ENCODE measurements at places on chromosomes 2 and 18.

- peak; percentile 45 for DNase-seq
Observed at GRCh38 chr2:11833601-11834000, 87.2 kb downstream of the LPIN1 start.

DNA sequence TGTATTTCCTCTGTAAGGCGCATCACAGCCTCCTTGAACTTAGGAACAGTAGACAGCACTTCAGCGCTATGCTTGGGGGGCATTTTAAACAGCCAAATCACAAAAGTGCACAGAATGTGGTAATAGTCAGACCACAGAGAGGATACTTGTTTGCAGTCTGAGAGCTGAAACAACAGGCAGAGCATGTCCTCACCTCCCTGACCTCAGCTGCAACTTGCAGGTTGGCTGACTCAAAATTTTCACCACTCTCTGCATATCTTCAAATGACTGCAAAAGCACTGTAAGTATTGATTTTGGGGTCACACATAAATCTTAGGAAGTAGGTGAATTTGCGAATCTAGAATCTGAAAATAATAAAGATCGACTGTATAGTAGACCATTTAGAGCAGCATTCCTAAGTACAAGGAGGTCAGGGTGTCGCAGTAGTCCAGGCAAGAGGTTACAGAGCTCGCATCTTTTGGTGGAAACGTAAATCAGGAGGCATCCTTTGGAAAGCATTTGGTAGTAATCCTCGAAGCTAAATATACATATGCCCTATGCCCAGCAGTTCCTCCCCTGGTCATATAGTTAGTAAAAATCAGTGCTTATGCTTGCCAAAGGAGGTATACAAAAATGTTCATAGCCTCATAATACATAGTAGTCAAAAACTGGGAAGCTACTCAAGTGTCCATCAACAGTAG lies 108.2 kb upstream of the MYCN start:
- DNase-seq: no peak

DNA sequence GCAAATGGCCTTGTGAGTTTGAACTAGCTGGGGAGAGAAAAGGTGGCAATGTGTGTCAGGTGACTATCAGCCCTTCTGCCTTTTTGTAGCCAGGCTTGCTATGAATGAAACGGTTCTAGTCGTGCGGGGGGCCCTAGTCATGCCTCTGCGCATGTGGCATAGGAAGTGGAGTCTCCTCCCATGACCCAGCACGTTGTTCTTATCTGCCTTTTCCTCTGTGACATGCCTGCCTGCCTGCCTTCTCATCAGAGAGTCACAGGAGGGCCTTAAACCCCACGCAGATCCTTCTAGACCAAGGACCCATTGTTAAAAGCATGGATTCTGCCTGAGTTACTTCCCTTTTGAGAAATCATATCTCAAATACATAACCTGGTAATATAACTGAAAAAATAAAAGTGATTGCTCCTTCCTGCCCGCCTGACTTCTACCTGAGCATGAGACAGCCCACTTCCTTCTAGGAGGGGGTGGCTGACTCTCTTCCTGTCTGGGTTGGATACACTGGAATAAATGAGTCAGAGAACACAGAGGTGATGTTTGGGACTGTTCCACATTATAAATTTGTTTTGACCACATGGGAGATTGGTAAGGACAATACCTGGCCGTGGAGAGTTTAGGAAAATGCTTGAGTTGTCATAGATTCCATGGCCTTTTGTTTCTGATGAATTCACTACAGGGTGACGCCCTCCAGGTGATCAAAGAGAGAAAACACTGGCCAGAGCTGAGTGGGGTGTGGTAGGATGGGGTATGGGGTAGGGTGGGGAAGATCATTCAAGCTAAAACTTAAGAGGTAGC lies 49.8 kb downstream of the FBLN7 start:
- DNase-seq: no peak

DNA sequence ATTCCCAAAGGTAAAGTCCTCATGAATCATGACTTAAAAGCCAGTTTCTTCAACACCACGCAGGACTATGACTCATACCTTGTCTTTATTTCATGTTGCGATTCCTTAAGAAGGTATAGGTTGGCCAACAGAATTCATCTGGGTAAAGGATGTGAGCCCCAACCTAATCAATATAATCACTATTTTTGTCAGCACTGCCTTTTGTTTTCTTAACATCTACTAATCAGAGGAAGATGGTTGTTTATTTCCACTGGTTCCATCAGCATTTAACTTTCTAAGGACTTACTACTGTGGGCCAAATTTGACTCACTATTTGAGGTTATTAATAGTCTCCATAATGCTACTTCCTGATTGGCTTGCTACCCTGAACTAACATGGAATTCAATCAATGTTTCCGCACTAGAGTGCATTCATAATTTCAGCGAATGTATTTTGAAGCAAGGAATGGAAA lies 78.6 kb downstream of the SCG2 start:
- peak; percentile 16 for DNase-seq

GRCh38 chr18:75221397-75221796 lies 10.8 kb downstream of the TSHZ1 start:
- DNase-seq: no peak

DNA sequence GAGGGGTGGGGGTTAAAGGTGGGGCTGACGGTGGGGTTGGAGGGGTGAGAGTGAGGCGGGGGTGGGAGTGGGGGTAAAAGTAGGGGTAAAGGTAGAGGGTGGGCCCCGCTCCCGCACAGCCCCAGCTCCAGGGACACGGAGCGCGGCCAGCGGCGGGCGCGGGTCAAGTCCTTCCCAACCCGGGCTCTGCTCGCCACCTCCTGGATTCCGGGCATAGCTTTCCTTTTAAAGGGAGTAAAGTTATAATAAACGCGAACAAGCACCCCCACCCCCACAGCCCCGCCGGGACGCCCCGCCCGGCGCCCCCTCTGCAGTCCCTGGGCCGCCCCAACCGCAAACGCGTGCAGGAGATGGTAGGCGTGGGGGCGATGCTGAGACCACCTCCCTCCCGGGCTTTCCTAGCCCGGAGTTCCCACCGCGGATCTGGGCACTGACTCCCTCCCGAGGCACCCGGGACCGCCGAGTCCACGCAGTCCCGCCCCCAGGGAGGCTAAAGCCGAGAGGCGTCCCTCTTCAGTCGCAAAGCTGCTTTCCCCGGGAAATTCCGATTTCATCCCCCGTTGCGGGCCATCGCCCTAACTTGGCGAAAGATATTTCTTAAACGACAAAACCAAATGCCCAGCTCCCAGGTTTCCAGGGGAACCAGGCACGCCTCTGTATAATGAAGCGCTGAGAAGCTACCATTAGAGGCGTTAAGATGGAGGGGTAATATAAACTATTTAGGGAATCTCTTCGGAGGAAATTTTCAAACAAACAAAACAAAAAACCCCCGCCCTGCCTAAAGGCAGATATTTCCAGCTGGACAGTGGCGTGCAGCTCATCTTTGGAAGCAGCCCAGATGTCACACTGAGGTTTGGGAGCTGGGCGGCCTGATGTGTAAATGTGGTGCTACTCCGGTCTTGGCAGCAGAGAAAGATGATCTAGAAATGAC lies at the start of gene LIMS2:
TSS of gene LIMS2 (minus strand) at position 200 of the 931 bp plus-strand sequence. CDS start 506 bp downstream, outside the sequence.
- DNase-seq: peak; percentile 68

DNA sequence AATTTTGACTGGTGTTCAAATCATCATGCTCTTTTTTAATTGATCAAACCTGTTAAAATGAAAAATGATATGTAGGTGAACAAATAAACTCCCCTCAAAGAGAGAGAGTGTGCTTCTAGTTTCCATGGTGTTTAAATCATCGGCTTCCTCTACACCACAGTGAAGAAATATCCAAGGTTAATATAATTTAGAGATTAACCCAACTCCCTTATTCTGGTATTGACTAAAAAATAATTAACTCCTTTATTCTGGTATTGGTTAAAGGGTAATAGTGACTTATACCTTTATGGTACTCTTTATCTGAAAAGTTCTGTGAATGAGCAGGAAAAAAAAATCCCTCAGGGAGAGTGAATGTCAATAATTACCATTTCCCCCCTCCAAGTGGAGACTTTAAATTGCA lies 93.1 kb downstream of the SPATS2L start:
- DNase-seq: no peak

DNA sequence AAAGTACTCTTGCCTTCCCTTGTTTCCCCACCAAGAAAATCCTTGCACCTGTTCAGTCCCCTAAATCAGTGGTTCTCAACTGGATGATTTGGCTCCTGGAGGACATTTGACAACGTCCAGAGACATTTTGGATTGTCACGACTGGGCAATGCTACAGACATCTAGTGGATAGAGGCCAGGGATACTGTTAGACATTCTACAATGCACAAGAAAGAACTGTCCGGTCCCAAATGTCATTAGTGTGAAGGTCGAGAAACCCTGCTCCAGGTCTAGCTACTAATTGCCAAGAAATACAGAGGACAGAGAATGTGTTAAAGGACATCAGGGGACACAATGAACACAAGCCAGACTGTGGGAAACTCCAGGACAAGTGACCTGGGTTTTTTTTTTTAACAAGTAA lies 60.0 kb downstream of the LRP2 start:
- DNase-seq: no peak

DNA sequence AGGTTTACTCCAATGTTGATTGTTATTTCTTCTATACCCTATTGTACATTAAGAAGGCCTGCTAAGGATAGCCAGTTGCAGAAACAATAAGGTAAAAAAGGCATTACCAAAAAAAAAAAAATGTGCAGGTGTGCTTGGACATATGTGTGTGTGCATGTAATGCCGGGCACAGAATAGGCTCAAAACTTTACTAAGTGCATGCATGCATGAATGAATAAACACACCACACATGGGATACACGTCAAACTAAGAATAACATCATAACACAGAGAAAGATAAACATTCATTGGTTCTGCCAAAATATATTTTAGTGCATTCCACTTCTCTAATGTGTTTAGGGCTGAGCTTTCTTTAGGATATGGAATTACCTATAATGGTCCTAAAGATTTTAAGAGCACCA lies 298.2 kb downstream of the TCF4 start:
- DNase-seq: no peak

- peak; percentile 24 for DNase-seq
Observed at GRCh38 chr2:119517433-119517832, 6.8 kb downstream of the SCTR start.

- peak; percentile 71 for DNase-seq
Observed at GRCh38 chr2:216880509-216881184, 20.8 kb upstream of the TNP1 start.

DNA sequence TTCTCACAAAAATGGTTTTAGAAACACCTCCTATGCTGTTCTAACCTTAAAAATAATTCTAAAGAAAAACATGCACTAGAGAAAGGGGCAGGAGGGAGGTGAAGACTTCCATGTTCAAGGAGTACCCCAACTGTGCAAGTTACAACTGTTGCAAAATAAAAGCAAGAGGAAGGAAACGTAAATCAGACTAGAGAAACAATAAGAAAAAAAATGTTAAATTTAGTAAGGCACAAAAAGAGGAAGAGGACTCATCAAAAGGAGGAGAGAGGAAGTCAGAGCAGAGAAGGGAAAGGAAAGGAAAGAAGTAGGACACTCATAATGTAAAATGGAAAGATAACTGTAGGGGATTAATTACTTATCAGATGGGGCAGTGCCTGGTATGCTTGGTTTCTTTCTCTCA lies 34.1 kb downstream of the RAPH1 start:
- no peak for DNase-seq

GRCh38 chr18:69626643-69627242 lies 226.1 kb downstream of the DOK6 start:
- DNase-seq: peak; percentile 78

DNA sequence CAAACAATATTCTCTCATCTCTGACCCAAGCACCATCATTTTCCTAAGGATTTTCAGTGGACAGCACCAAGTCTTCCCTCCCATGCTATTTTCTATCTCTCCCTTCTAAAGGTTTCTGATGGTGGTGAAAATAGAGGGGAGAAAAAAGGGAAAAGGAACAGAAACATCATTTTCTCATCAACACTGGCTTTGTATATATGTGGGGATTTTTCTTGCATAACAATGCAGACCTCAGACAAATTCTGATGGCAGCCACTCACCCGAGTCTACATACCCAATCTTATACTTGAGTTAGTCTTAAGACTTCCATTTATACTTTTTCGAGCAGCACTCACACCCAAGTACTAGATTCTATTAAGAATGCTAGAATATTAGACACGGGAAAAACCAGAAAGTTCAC lies 95.8 kb downstream of the TMEM163 start:
- DNase-seq: no peak

DNA sequence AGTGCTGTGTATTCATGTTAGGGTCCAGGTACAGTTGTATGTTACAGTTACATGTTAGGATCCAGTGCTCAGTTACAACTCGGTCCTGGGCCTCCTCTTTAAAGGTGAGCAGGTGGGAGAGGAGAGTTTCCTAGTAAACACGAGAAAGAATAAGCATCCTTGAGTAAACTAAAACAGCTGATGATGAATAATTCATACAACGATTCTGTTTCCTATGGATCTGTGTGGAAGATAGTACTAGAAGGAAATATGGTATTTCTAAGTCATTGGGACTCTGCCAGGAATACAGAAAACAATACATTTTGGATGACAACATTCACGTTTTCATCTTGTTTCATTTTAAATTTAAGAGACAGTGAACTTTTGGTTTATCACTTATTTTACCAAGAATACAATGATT lies 29.5 kb downstream of the SNTG2 start:
- DNase-seq: no peak

- no peak for DNase-seq
Observed at GRCh38 chr18:48356909-48357631, 52.1 kb downstream of the ZBTB7C start.

DNA sequence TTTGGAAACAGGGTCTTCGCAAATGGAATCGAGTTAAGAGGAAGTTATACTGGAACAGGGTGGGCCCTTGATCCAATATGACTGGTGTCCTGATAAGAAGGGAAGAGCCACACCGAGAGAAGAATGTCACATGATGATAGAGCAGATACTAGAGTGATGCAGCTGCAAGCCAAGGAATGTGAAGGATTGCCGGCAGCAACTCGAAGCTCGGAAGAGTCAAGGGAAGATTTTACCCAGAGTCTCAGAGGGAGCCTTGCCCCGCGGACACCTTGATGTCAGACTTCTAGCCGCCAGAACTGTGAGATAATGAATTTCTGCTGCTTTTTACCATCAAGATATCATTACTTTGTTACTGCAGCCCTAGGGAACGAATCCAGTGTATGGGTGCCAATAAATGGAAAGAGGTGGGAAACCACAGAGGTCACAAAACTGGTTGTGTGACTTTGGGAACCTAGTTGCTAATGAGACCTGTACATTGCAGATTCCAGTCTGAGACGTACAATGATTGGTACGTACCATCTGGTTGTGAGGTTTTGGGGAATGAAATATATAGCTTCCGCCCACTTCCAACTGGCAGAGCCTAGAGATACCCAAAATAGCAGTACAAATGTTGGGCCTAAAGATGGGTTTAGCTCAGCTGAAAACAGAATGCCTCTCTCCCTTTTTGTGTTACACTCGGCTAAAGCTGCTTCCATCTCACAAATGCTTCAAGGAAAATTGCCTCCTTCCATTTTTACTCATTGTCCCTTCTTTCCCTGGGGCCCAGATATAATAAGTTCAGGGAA lies 28.6 kb upstream of the VWA3B start:
- no peak for DNase-seq

Data from adipocyte (in vitro differentiated cells).